GM12865 (cell line): ENCODE measurements at places on chromosomes 12 and 14.

DNA sequence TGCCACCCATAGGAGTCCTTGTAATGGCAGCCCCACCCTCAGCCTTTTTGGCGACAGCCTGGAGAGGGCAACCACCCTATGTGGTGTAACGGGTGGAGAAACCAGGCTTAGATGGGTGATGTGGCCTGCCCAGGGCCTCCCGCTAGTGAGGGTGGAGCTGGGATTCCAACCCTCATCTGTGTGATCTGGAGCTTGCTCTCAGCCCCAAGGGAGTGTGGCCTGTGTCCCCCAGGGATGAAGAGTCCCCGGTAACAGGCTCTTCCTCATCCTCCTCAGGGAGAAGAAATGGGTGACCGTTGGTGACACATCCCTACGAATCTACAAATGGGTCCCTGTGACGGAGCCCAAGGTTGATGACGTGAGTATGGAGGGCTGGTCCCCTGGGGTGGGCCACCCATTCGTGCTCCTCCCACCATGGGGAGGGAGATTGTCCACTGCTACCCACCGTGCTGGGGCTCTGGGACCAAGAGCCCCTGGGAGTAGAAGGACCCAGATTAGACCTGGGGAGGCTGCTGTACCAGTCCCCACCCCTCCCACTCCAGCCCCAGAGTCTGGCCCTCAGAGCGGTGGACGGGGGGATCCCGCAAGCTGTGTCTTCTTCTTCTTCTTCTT is 8.8 kb downstream of the BCL7A start:
- no peak for DNase-seq

DNA sequence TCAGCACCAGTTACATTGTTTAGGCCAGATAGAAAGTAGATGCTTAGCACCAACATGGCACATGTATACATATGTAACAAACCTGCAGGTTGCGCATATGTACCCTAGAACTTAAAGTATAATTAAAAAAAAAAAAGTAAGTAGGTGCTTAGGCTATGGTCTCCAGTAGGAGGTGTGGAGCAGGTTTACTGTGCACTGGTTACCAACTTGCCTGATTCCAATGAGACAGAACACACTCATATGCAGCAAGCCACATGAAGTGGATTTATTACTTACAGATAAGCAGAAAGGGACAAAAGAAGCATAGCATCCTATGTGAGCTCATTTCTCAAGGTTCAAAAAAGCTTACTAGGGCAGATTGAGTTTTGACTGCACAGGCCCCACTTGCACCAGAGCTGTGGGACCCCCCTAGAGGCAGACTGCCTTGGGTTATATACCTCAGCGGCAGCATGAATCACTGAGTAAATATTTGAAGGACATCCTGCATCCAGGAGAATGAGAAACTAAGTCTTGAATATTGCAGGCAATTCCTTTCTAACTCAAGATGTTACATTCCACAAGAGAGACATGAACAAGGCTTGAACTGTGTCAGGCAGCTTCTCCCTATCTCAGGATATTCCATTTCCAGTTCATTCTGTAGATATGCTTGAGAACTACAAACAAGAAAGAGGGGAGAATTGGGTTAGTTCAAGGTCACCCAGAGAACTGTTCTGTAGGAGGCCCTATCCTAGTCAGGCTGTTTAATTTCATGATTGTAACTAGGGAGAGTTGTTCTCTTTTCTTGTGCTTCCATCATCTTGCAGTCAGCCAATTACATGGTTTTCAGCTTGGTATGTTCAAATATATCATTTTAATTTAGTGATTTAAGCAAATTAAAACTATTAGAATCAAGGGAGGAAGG is 30.1 kb downstream of the LRFN5 start:
- no peak for DNase-seq

- DNase-seq: no peak
Observed at GRCh38 chr12:128467882-128468281, 200.9 kb downstream of the TMEM132C start.

DNA sequence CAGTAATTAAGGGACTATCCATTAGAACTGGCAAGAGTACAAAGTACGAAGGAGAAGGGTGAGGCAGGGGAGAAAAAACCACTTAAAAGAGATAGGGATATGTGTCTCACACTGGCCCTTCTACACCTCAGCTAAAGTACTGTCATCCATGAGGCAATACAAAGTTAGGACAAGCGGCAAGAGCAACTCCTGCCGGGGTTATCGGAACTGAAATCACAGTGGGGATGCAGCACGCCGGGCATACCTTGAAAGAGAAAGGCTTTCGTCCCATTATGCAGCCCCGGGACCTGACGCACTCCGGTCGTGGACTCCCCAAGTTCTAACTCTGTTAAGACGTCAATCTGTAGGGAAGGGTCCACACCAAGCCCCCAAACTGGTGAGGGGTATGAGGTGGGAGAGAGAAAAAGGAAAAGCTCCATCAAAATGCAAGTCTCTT is 1.1 kb downstream of the NELL2 start:
- peak; percentile 6 for DNase-seq

- peak; percentile 82 for DNase-seq
Observed at GRCh38 chr14:68824517-68825347, 31.9 kb upstream of the ZFP36L1 start.

GRCh38 chr14:105647784-105648608 is 121.6 kb downstream of the TMEM121 start:
- peak; percentile 78 for DNase-seq

- DNase-seq: no peak
Observed at GRCh38 chr14:92464716-92465115, 48.9 kb upstream of the RIN3 start.

GRCh38 chr14:85579942-85580341 is 50.0 kb downstream of the FLRT2 start:
- no peak for DNase-seq
